NCI-H460 (cell line): ENCODE measurements at places on chromosomes 3 and 15.

DNA sequence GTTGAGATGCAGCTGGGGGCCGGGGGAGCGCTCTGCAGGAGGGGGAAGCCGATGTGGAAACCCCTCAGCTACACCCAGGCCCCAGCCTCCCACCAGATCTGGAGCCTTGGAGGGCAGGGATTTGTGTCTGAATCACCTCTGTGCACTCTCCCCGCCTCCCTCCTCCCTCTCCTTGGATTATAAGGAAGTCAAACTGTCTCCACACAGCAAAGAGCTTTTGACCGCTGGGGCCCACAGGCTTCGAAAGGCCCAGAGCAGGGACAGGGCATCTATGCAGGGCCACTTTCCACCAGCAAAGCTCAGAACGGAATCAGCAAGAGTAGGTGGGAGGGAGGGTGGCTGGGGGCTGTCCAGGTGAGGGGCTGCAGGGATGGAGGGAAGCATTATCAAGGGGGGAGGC, 68.9 kb downstream of the IQSEC1 start:
- DNase-seq: no peak

- DNase-seq: no peak
Observed at GRCh38 chr3:54593653-54594052, 334.2 kb downstream of the LRTM1 start.

- DNase-seq: no peak
Observed at GRCh38 chr3:58613236-58614132, 36.3 kb upstream of the FAM107A start.

DNA sequence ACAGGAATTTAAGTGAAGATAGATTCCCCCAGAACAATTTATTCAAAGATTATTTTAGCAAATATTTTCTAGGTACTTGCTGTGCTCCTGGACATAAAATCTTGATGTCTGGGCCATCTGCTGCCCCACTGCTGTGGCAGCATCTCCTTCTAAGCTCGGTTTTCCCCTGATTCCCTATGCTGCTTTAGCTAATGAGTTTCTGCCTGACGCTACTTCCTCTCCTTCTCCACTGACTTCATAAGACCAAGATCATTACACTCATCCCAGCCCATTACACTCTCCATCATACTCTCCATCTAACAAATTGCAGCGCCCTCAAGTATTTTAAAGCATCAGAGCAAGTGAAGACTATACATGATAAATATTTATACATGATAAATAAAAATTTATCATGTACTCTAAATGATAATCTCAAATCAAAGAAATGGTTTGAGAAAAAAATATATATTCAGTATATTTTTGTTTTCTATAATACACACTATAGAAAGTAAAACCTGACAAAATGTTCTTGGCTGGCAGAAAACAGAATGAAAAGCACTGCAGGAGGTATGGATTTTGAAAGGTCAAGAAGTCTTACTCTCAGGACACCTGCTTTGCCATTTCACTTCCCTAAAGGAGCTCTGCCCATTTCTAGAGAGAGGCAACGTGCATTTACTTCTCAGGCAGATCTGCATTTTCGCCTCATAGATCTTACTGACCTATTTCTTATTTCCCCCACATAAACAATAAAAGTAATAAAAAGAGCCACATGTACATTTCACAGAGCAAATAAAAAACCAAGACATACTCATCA, 232.0 kb downstream of the KCNMB2 start:
- DNase-seq: no peak

- no peak for DNase-seq
Observed at GRCh38 chr15:67838789-67839332, 984 bp downstream of the RNU6-1 start.

- DNase-seq: peak; percentile 3
Observed at GRCh38 chr3:10702961-10703740, 112.9 kb upstream of the SLC6A11 start.

DNA sequence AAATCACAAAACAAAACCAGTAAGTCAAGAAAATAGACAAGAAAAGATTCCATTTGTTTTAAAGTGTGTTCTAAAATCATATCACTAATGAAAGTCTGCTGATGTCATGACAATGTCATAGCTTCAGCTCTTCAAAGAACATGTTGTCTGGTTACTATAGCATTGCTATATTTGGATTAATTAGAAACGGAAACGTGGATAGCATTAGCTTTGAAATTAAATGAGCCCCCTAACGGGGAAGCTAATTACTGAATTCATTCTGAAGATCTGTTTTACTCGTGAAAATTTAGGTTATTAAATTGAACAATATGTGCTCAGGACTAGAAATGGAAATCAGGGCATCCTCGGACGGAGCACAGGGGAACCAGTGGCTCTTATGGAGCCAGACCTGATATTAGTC, 316.7 kb upstream of the AGTR1 start:
- no peak for DNase-seq

DNA sequence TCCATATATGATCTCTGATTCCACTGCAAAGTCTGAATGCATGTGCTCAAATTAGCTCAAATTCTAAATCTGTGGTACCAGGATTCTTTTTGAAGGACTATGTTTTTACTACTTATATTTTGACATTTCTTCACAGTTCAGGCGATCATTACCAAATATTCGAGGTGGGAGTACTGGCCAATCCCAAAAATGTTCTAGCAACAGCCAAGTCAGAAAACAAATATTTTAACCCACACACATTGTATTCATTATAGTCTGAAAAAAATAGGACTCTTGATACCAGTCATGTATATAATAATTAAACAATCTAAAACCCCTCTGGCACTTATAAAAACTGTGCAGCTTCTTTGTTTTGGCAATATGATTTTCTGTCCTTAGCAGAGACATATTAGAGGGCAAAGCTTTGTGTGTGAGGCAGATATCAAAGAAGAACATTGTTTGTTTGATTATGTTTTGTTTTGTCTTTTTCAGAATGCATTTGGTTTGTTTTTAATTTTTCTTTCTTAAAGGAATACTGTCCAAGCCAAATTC, 37.4 kb downstream of the FGF7 start:
- no peak for DNase-seq

DNA sequence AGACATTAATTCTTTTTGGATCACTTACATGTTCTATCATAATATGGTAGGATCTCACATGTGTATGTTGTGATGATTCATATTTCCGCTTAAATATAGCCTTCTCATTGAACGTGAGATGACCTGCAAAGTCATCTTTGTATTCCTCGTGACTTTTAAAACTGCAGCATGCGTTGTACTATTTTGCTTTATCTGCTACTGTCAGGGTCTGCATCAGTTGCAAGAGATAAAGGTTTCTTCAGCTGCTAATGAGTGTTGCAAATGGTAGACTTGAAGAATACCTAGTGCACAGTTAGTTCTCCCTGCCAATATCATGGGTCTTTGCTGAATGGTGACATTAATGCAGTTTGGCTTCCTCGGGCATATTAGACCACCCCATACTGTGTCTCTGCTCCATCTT, 31.8 kb downstream of the REC114 start:
- DNase-seq: no peak

GRCh38 chr3:16051691-16052090, 122.8 kb upstream of the GALNT15 start:
- no peak for DNase-seq

GRCh38 chr15:48930735-48931134, 33.0 kb downstream of the SHC4 start:
- DNase-seq: no peak

DNA sequence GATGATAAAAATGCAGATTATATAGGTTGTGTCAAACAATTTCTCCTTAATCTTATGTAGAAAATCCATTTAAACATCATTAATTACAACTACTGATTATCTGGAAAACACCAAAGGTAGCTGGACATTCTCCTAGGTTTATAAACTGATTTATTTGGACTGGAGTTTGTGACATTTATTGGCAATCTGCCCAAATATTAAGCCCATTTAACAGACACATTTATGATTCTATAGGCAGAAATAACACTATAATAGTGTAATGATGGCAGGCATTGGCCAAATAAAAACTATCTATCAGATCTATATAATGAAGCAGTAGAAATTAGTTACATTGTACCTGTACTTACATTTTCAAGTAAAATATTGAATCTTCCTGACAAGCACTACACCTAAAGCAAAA, 117.8 kb downstream of the TFDP2 start:
- DNase-seq: no peak

GRCh38 chr3:178386401-178386800, 149.8 kb upstream of the KCNMB2 start:
- no peak for DNase-seq

GRCh38 chr3:99640214-99640851, 1.9 kb downstream of the COL8A1 start:
- no peak for DNase-seq

DNA sequence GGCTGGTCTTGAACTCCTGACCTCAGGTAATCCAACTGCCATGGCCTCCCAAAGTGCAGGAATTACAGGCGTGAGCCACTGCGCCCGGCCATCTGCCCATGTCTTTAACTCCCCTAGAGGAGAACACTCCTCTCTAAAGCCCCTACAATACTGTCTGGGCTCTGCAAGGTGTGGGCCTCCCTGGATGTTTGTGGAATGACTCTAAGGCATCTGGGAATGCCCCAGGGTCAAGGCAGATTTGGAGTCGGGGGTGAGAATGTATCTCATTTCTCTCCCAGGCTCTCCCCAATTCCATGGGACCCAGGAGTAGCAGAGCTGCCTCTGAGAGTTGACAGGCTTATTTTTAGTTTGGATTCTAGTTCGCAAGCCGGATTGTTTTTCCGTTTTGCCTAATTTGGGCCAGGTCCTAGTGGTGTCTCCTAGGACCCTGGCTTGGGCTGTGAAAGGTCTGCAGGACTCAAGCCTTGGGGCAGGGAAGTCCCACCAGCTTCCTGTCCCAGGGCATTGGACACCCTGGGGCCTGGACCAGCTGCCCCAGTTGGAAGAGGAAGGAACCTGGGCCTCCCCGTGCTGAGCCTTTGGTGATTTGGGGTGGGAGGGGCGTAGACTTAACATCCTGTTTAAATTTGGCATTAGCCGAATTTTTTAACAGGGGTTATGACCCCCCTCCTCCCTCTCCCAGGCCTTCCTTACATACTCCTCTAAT, 53.5 kb downstream of the MAGEF1 start:
- no peak for DNase-seq

DNA sequence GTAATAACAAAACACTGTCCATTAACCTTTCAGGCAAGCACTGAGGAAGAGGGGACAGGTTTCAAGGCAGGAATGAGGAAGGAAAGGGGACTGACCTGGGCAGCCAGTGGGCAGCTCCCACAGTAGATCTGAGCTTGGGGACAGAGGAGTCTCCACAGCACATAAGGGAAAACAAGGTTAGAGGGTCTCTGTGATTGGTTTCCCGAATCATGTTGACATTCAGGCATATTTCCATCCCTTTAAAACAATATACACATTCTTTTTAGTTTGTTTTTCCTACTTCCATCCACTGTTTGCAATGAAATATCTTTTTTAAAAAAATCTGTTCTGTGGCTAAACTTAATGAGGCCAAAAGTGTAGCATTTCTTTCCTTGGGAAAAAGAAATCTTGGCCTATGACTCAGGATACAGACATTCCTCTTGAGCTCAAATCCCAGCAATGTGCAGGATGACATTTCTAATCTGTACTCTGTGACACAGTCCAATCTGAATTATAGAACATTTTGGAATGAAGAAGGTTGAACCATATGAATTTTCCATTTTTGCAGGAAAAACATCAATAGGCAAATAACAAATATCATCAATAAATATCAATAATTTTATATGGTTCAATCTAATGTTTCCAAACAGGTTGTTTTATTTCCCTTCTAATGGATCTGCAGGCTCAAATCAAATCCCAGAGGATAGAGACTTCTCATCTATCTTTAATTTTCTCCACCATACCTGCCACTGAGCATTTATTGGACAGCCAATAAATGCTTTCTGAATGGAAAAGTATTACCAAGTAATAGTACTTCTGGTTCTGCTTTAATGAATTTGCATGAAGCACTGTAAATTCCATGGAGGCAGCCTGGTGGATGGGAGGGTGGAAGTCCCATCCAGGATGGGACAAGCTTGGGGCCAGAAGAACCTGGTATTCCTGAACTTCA, 54.1 kb downstream of the ITGB5 start:
- no peak for DNase-seq

DNA sequence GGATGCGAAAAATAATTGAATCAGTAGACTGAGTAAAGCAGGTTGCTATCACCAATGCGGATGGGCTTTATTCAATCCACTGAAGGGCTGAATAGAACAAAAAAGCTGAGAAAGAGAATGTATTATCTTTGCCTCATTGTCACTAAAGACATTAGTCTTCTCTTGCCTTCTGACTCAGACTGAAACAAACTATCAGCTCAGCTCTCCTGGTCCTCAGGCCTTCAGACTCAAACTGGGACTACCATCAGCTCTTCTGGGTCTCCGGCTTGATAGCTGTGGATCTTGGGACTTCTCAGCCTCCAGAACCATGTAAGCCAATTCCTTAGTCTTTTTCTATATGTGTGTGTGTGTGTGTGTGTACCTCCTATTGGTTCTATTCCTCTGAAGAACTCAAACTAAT, 12.6 kb downstream of the IFT57 start:
- DNase-seq: no peak

- no peak for DNase-seq
Observed at GRCh38 chr15:60791216-60791615, 312.3 kb upstream of the ICE2 start.

GRCh38 chr3:93981649-93982048, 1.7 kb downstream of the ARL13B start:
- DNase-seq: no peak

- no peak for DNase-seq
Observed at GRCh38 chr3:144384241-144384979, 412.8 kb downstream of the DIPK2A start.

DNA sequence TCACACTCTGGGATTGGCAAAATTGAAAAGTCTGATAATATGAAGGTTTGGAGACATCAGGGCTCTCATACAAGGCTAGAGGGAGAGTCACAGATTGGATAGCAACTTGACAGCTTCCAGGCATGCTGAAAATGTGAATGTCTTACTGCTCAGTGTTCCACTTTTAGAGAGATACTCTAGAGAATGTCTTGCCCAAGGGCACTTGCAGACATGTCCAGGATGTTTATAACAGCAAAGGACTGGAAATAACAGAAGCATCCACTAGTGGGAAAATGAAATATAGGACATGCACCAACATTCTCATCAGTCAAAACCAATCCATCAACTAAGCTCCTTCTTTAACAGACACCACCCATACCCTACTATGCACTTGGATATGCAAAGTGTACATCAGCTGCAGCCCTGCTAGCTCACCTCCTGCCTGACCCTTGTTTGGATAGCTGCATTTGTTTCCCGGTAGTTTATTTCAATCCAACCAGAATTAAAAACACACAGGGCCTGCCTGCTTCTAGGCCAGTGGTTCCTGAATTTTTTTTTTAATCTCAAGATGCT, 101.6 kb upstream of the ARHGEF3 start:
- no peak for DNase-seq
